ENCODE measurements at places on chromosomes 1 and 21. TPM values are rescaled to one million over a fixed set of nuclear protein-coding genes. Genes with fewer than 3 reads are reported as not detected.

The H6PD gene
- 23.6 TPM for total RNA-seq

- no peak overlapping the region for H3K27ac ChIP-seq
- DNase-seq = peak; percentile 26
- peaks cover 5% of the 10 kb centered on the region for H3K4me1 ChIP-seq
- H3K4me3 ChIP-seq = no peak overlapping the region
- no peaks in the 10 kb centered on the region for H3K27me3 ChIP-seq
- H3K36me3 ChIP-seq = peaks cover 7% of the 10 kb centered on the region
Measured at GRCh38 chr1:169236880-169237279, 130.4 kb downstream of the ATP1B1 start.

- no peaks in the 10 kb centered on the region for H3K4me1 ChIP-seq
- H3K27me3 ChIP-seq = peaks cover 11% of the 10 kb centered on the region
- DNase-seq = no peak
- H3K36me3 ChIP-seq = no peaks in the 10 kb centered on the region
- H3K27ac ChIP-seq = no peak overlapping the region
Measured at GRCh38 chr1:26225033-26225831, 8.8 kb upstream of the CEP85 start.

The FLVCR1 gene
- 17.9 TPM for total RNA-seq

GRCh38 chr1:13820055-13820454 lies 120.1 kb downstream of the PRDM2 start:
- H3K4me1 ChIP-seq = no peaks in the 10 kb centered on the region
- H3K4me3 ChIP-seq = no peak overlapping the region
- no peaks in the 10 kb centered on the region for H3K27me3 ChIP-seq
- no peaks in the 10 kb centered on the region for H3K36me3 ChIP-seq
- no peak overlapping the region for H3K27ac ChIP-seq

DNA sequence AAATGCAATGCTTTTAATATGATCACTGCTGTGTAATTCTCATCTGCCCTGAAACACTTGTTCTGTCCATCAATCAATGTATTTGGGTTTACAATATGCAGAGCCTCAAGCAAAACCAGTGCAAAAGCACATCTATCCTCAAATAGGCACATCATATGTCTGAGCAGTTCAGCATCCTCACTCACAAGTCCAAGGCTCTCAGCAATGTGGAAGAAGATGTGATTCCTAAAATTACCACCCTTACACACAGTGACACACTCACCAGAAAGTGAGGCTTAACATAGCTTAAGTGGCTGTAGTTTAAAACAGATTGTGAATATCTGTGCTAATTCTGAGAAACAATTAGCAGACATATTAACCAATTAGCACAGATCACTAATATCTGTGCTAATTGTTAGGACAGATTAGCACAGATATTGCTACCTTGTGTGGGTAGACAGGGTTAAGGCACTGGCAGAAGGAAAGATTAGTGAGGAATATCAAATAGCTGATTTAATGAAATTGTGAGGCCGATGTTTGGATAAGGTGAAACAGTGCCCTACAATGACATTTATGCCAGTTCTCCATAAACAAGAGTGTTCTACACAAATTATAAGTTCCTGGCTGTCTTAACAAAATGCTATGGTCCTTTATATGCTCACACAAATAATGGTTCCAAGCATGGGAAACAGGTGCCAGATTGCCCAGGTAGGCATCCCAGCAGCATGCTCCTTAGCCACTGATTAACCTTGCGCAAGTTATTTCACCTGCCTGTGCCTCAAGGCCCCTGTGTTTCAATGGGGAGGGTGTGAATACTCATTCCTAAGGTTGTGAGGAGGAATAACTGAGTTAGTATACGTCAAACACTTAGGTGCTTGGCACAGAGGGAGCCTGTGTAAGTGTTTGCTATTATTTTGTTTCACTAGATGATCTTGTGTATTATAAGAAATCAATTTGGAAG lies 41.7 kb downstream of the MRPL39 start:
- peaks cover 11% of the 10 kb centered on the region for H3K36me3 ChIP-seq
- DNase-seq = no peak
- no peaks in the 10 kb centered on the region for H3K27me3 ChIP-seq
- H3K4me3 ChIP-seq = no peak overlapping the region
- no peak overlapping the region for H3K27ac ChIP-seq

GRCh38 chr1:234702342-234703000 lies 92.5 kb upstream of the IRF2BP2 start:
- H3K36me3 ChIP-seq = no peaks in the 10 kb centered on the region
- H3K4me1 ChIP-seq = peaks cover 3% of the 10 kb centered on the region
- no peak overlapping the region for H3K27ac ChIP-seq
- no peak for DNase-seq
- H3K4me3 ChIP-seq = no peak overlapping the region

The MRPL24 gene
- total RNA-seq = 233 TPM

The AKT3 gene
- 31.9 TPM for total RNA-seq

The SIK1 gene
- 77.1 TPM for total RNA-seq

DNA sequence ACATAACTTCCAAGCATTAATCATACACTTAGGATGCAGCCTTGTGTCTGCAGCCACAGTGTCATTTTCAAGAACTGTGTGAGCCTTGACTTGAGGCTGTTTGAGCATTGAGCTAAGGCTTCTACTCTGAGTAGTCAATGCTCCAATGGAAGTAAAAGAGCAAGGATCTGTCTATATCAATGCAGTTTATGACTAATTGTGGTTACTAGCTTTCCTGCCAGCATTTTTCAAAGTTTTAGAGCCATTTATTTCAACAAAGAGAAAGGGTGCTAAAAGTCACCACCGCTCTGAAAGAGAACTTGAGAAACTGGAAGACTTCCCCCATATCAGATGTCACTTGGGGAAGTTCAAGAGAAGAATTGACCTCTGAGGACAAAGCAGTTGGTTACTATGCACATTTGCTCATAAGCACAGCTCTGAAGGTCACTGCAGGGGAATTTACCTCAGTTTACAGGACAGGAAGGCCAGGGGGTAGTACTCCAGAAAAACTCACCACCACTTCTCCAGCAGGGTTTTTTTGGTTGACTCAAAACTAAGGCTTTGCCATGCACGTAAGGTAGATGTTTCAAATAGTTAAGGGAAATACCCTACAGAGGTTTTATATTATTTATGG lies 24.5 kb upstream of the RGS1 start:
- peaks cover 7% of the 10 kb centered on the region for H3K36me3 ChIP-seq
- H3K4me1 ChIP-seq = peaks cover 19% of the 10 kb centered on the region
- H3K27ac ChIP-seq = no peak overlapping the region
- H3K27me3 ChIP-seq = no peaks in the 10 kb centered on the region
- no peak overlapping the region for H3K4me3 ChIP-seq

DNA sequence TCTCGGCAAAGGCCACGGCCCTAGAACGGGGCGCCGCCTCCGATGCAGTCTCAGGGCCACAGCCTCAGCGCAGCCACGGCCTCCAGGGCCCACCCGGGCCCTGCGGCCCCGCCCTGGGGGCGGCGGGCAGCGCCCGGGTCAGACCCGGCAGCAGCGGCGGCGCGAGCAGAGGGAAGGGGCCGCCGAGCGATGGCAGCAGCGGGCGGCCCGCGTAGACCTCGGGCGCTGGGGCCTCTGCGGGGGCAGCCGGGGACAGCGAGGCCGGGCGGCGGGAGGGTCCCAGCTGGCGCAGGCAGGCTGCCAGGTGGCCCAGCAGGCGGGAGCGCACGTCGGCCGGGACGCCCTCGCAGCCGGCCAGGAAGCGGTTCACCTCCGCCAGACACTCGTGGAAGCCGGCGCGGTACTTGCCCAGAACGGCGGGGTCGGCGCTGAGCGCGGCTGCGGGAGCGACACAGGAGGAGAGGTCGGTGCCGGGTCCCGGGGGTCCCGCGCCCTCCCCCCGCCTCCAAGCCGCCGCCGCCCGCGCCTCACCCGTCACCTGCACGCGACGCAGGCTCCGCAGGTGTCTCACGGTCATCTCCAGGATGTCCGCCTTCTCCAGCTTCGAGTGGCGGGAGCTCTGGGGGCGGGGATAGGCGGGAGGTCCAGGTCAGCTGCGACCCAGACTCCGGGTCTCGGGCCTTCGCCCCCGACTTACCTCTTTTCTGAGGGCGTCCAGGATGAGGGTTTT lies 737 bp downstream of the HES4 start:
- H3K36me3 ChIP-seq = no peaks in the 10 kb centered on the region
- DNase-seq = peak; percentile 38
- H3K4me3 ChIP-seq = peak overlapping the region; percentile 82
- H3K4me1 ChIP-seq = peaks cover 13% of the 10 kb centered on the region
- H3K27ac ChIP-seq = no peak overlapping the region
- H3K27me3 ChIP-seq = no peaks in the 10 kb centered on the region

DNA sequence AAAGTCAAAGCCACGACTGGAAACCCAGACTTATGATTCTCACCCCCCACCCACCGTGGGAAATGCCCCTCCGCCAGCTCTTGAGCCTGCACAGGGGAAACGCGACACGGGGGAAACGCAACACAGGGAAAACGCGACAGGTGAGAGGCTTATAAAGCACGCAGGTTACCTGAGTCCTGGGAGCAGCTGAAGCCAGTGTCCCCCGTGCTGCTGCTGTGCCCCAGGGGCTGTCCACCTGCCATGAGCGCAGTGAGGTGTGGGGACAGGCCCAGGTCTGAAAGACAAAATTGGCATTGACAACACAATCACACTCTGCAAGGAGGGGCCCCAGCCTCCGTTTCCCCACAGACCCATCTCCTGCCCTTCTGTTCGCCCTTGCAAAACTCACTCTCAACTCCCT lies 46.3 kb downstream of the GPR161 start:
- DNase-seq = no peak
- H3K27ac ChIP-seq = peak overlapping the region; percentile 5
- peaks cover 5% of the 10 kb centered on the region for H3K36me3 ChIP-seq
- H3K4me1 ChIP-seq = no peaks in the 10 kb centered on the region
- no peak overlapping the region for H3K4me3 ChIP-seq

The OR2T10 gene
- total RNA-seq = not detected

- DNase-seq = no peak
- no peaks in the 10 kb centered on the region for H3K4me1 ChIP-seq
- no peak overlapping the region for H3K4me3 ChIP-seq
- H3K27ac ChIP-seq = no peak overlapping the region
Measured at GRCh38 chr1:36645867-36646266, 163.2 kb upstream of the CSF3R start.

DNA sequence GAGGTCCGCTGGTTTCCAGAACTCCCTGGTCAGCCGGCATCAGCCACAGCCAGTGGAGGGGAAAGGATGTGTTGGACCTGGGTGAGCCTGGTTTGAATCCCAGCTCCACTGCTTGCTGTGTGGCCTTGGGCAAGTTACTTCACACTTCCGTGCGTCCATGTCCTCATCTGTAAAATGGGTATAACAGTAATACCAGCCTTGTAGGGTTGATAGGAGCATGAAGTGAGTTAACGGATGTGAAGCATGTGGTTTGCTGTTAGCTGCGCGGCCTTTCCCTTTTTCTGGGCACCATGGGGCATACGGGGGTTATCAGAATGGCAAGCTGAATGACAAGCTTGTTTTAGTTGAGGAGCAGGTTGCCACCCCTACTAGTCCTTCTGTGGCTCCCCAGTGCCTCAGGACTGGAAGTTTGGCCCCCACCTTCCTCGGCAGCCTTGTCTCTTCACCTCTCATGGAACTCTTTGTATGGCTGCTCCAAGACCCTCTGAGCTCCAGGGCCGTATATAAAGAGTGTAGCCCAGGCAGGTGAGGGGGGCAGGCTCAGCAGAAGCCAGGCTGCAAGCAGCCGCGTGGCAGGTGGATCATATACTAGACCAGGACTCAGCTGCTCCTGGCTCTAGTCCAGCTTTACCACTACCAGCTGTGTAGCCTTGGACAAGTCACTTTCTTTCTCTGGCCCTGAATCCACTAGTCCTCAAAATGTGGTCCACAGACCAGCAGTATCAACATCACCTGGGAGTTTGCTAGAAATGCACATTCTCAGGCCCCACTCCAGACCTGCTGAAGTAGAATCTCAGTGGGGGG lies 95.4 kb downstream of the LACTBL1 start:
- no peak for DNase-seq
- no peak overlapping the region for H3K4me3 ChIP-seq
- peaks cover 2% of the 10 kb centered on the region for H3K36me3 ChIP-seq

DNA sequence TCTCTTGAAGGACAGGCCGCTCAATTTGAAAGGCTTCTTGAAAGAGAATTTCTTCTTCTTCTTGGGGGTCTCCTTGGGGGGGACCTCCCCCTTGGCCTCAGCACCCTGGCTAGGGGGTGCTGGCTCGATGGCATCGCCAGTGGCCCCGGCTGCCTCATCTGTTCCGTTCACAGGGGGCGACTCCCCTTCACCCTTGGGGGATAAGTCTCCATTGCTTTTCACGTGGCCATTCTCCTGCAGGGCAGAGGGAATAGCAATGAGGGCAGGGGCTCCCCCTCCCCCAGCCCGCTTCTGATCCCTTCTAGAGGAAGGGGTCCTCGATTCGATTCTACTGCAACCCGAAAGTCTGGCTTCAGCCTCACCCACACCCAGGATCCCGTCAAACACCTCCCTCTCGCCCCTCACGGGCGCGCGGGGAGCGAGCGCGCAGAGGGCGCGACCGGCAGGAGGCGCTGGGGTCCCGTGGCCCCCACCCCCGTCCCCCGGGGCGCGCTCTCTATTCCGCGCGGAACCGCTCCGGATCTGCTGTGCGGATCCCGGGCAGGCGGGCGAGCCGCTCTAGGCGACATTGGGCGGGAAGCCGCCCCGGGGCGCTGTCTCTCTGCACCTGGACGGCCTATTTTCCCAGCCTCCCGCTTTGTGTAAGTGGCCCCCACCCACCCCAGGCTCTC lies 1.0 kb downstream of the MARCKSL1 start:
- peak overlapping the region; percentile 30 for H3K4me3 ChIP-seq
- no peaks in the 10 kb centered on the region for H3K27me3 ChIP-seq
- H3K27ac ChIP-seq = no peak overlapping the region
- peaks cover 11% of the 10 kb centered on the region for H3K36me3 ChIP-seq
- DNase-seq = no peak

GRCh38 chr1:3267550-3268270 lies 186.8 kb upstream of the ARHGEF16 start:
- no peaks in the 10 kb centered on the region for H3K27me3 ChIP-seq
- no peak overlapping the region for H3K27ac ChIP-seq
- H3K36me3 ChIP-seq = no peaks in the 10 kb centered on the region

GRCh38 chr1:231861541-231862481 lies 235.2 kb downstream of the DISC1 start:
- no peaks in the 10 kb centered on the region for H3K27me3 ChIP-seq
- H3K36me3 ChIP-seq = no peaks in the 10 kb centered on the region
- no peak overlapping the region for H3K27ac ChIP-seq
- peaks cover 11% of the 10 kb centered on the region for H3K4me1 ChIP-seq
- peak; percentile 53 for DNase-seq
- H3K4me3 ChIP-seq = no peak overlapping the region

GRCh38 chr1:70382682-70383081 lies 28.2 kb upstream of the ANKRD13C start:
- no peak for DNase-seq
- no peak overlapping the region for H3K4me3 ChIP-seq
- no peak overlapping the region for H3K27ac ChIP-seq
- H3K4me1 ChIP-seq = no peaks in the 10 kb centered on the region
- H3K27me3 ChIP-seq = no peaks in the 10 kb centered on the region

Measured in MCF 10A (cell line).